Fibroblast of skin of right quadriceps (primary cell): ENCODE measurements at places on chromosomes 6 and 20.

GRCh38 chr6:1310628-1311399, 1.1 kb upstream of the FOXQ1 start:
- DNase-seq, result no peak

GRCh38 chr6:11467364-11467763, 70.2 kb upstream of the TMEM170B start:
- no peak for DNase-seq

DNA sequence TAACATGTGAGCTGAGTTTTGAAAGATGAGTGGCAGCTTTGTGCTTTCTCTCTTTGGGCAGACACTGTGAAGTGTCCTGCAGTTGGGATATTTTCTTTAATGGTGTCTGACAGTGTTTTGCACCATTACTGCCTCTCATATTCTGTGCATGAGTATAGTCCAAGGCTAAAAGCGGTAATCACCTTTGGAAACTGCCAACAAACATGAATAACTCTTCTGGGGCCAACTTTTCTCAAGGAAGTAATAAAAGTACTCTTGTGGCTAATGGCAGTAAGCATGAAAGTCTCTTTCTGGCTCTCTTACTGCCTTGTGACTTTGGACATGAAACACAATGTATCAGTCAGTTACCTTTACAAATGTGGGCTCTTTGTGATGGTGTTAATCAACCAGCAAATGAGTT, 91.7 kb upstream of the SOX4 start:
- no peak for DNase-seq

DNA sequence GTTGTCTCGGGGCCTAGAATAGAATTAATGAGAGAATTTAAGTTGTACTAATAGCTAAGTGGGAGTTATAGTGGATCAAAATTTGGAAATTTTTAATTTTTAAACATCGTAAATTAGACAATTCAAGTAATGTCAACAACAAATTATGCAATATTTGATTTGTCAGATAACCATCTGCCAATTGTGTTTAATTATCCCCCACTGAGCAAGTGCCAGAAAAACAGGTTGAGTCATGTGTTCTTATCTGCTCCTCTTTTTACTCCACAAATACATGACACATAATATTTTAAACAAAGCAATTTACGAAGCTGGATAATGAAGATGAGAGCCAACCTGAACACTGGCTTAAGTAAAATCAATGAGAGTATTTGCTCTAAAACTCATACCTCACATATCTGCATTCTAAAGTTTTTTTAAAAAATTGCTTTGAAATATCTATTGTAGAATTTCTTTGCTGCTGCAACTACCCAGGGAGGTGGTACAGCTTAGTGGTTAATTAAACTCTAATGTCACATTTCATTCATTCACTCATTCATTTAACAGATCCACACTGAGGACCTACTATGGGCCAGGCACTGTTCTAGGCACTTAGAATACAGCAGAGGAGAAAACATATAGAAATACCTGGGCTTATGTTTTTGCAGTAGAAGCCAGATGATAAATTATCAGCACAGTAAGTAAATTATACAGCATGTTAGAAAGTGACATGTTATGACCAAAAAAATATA, 57.1 kb upstream of the MAP7 start:
- DNase-seq, result peak; percentile 34

GRCh38 chr6:100167585-100167984, 173.6 kb upstream of the MCHR2 start:
- no peak for DNase-seq
